ENCODE measurements at places on chromosomes 13 and 19.

- DNase-seq = no peak
Measured at GRCh38 chr13:51626749-51627148, 42.5 kb downstream of the WDFY2 start.

GRCh38 chr19:34972163-34972705 lies 8.2 kb upstream of the ZNF792 start:
- DNase-seq = no peak

GRCh38 chr19:1374250-1374577 lies 9.5 kb upstream of the NDUFS7 start:
- DNase-seq = no peak

GRCh38 chr13:51958217-51958547 lies 53.1 kb downstream of the ATP7B start:
- no peak for DNase-seq

GRCh38 chr19:17510220-17510993 lies 1.0 kb upstream of the PGLS start:
- DNase-seq = no peak

DNA sequence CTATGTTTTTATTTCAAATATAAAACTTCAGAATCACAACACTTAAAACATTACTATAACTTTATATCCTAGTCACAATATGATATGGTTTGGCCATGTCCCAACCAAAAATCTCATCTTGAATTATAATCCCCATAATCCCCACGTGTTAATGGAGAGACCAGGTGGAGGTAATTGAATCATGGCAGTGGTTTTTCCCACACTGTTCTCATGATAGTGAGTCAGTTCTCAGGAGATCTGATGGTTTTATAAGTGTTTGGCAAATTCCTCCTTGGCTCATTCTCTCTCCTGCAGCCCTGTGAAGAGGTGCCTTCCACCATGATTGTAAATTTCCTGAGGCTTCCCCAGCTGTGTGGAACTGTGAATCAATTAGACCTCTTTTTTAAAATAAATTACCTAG lies 307.6 kb downstream of the SPRY2 start:
- DNase-seq = no peak

- DNase-seq = no peak
Measured at GRCh38 chr19:39347332-39348164, 5.3 kb downstream of the SAMD4B start.

DNA sequence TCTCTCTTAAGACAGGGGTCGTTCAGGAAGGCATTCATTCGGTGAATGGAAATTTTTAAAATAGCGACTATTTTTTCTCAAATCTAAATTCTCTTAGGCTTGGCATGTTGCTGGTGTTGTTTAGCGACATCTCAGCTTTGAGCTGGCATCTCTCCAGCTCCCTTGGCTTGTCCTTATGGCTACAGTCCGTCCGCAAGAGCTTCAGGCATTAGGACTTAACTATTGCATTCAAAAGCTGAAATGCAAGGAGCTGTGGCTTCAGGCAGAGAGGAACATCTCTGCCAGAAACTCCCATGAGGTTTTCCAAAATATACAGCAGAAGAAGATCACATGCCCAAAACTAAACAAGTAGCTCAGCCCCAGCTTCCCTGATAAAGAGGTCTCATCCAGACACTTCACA lies 578.5 kb downstream of the EFNB2 start:
- DNase-seq = no peak

GRCh38 chr13:73222627-73223305 lies 164.0 kb downstream of the KLF5 start:
- DNase-seq = no peak

DNA sequence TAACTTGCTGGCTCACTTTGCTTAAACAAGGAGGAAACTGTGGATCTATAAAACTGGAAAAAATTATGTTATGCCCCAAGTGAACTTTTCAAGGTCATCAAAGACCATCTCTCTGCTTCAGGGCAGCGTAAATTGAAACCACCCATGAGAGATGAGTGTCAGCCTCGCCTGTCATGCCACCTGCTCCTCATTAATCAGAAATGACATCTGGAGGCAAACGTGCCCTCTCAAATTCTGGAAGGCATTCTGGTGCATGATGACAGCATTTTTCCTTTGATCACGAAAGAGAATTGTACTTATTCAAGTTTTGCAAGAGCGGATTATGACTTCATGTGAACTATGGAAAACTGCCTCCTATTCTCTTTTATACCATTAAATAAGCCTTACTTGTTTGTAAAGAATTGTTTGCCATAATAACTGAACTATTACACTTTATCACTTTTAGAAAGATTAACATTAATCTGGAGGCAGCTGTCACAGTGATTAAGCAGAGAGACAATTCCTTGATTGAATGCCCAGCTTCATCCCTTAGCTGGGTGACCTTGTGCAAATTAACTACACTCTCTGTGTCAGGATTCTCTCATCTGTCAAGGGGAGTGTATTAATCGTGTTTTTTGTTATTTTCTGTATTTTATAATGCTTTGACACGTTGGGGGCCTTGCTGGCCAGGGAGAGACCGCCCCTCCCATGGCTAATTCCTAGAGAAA lies 17.0 kb upstream of the SACS start:
- peak; percentile 56 for DNase-seq

DNA sequence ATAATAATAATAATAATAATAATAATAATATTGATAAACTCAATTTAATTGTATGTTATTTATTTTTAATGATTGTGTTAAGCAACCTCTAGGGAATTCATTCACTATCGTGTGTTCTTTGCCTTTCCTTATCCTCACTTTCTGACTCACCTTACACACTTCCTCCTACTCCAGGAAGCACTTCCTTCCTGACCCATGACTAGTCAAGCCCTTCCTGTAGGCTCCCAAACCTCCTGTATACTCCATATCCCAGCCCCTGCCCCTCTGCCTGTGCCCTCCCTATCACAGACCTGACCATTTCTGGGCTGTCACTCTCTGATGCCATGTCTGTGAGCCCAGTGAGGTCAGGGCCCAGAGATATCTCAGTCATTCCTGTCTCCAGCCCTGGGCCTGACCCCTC lies 7.6 kb downstream of the LGALS4 start:
- DNase-seq = no peak

DNA sequence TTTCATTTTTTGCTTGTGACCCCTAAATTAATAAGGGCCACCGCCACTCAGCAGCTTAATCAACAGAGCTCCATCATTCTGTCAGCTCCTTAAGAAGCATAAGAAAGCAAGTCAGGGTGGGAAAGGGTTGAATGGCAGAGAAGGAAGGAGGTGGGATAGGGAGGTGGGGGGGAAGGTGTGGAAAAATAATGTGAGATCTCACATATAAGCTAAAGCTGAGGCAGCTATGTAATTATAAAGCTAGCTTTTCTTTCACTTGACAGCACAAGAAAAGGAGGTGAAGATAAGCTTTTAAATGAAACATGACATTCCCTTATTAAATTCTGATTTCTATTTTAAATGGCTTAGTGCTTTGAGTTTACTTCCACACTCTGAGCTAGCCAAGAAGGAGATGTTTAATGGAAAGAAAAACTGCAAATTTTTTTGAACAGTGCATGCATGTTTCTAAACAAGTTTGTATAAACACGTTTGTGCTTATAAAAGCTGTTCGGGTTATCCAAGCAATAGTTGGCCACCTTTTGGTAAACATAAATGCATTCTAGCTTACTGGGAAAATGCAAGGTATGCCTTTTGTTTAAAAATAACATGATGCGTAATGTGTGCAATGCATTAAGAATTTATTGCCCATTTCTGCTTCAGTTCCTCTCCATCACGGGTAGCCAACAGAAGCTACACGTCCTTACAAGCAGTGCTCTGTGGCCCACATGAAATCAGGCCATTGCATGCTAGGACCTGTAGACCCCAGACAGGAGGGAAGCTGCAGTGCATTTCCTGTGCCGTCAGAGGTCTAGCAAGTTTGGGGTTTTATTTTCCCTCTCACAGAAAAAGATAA lies 96.2 kb downstream of the LHFPL6 start:
- DNase-seq = no peak

- no peak for DNase-seq
Measured at GRCh38 chr19:46761418-46761831, 15.2 kb upstream of the STRN4 start.

GRCh38 chr19:7000816-7001215 lies 20.4 kb downstream of the MBD3L2B start:
- DNase-seq = no peak

DNA sequence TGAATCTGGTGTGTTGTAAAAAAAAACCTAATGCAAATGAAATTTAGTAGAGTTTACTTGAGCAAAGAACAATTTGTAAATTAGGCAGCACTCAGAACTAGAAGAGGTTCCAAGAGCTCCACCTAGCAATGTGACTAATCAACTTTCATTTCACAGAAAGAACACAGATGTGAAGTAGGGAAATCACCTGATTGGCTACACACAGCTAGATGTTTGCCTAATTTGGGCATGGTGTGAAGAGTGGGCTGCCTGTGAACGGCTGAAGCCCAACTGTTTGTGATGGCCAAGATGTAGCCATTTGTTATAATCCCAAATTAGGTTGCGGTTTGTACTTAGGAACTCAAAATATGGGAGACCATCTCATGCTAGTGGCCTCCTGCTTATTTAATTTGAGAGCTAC lies 724.4 kb upstream of the SLITRK5 start:
- DNase-seq = no peak

DNA sequence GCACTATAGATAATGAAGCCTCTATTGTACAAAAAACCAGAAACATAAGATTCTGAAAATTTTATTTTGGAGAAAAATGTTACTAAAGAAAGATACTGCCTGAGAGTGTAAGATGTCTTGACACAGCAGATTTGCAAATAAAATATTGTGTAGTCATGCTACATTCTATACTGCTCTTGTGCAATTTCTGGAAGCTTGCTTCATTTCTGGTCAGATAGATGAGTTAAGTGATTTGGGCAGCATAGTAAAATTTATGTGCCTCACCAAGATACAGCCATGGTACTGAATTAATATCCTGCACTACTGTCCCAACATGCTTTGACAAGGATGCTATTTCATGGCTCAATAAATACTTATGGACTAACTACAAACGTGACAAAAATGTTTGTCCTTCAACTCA lies 55.1 kb upstream of the STARD13 start:
- no peak for DNase-seq

- peak; percentile 36 for DNase-seq
Measured at GRCh38 chr13:27942972-27943371, 23.2 kb downstream of the PDX1 start.

- no peak for DNase-seq
Measured at GRCh38 chr13:111342721-111343120, 22.3 kb downstream of the TEX29 start.

DNA sequence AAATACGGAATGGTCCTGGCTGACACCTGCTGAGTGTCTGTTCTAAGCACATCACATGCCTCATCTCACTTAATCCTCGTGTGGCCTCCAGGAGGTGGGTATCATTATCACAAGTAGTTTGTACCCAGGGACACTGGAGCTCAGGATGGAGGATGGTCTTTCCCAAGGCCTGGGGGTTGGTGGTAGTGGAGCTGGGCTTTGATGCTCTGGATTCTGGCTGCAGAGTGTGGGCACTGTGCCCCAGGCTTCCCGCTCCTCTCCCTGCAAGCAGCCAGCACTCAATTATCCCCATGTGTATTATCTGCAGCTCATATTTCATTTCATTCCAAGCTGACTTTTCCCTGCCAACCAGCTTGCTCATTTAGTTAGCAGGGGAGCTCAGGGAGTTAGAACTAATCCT lies 52.1 kb downstream of the SIAH3 start:
- no peak for DNase-seq

DNA sequence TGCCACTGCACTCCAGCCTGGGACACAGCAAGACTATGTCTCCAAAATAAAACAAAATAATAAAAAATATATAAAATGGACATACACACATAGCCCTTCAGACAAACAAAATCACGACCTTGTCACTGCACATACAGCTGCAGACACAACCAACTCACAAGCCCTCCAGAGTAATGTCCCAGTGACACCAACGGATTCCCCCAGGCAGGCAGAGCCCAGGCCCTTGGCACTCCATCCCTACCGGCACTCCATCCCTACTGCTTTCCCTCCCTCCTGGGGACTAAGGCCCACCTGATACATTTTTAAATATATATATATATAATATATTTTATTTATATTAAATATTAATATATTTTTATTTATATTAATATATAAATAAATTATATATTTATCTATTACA lies 18.5 kb downstream of the ZNF101 start:
- DNase-seq = no peak

DNA sequence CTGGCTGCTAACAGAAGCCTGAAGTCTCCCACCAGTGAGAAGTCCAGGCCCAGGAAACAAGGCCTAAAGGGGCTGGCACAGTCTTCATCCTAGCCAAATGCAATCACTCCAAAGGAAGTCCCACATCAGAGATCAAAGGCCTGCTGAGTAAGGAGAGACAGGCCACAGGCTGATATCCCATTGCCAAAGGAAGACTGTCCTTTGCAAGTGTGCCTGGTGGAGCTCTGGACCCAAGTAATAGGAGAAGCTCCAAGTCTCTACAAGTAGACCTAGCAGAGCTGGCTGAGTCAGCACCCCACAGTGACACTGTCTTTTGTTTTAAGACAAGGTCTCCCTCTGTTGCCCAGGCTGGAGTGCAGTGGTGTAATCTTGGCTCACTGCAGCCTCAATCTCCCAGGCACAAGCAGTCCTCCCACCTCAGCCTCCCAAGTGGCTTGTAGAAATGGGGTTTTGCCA lies 4.5 kb downstream of the DBP start:
- DNase-seq = no peak

GRCh38 chr13:36919171-36919832 lies 736 bp downstream of the SMAD9 start:
- DNase-seq = peak; percentile 78

- no peak for DNase-seq
Measured at GRCh38 chr19:55836340-55836739, at the start of gene NLRP4. Gene NLRP4, plus strand, starts transcription at chr19:55836540. Its CDS starts 15,541 bp downstream, at chr19:55852081.

DNA sequence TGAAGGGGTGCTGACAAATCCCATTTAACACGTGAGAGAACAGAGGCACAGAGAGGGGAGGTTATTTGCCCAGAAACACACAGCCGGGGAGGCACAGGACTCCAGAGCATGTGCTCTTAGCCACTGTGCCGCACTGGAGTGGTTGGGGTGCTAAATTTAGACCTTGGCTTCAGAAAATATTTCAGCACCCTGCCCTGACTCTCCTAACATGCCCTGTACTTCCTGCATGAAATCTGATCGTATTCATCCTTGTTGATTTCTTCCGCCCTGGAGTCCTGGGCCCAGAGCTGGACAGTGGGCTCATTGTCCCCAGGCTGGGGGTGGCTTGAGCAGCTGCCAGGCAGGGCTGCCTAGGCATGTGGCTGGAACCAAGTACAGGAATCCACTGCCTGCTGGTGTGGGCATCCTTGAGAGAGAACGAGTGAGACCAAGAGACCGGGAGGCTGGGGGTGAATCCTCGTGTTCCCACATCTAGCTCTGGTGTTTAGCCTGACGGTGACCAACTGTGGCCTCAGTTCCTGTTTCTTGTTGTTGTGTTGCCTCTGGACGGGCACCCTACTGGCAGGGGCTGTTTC lies 5.3 kb downstream of the SLC27A1 start:
- DNase-seq = no peak

Data from NCI-H1105 treated with DMSO at 0.1 percent for 48 hours (cell line).